Coronary artery (tissue), 2 donors: ENCODE measurements at places on chromosomes 3 and 15.

GRCh38 chr3:149487598-149488197, 13.2 kb downstream of the TM4SF4 start:
- DNase-seq, result no peak

- DNase-seq, result no peak
Observed at GRCh38 chr3:66823009-66823397, 175.1 kb upstream of the KBTBD8 start.

DNA sequence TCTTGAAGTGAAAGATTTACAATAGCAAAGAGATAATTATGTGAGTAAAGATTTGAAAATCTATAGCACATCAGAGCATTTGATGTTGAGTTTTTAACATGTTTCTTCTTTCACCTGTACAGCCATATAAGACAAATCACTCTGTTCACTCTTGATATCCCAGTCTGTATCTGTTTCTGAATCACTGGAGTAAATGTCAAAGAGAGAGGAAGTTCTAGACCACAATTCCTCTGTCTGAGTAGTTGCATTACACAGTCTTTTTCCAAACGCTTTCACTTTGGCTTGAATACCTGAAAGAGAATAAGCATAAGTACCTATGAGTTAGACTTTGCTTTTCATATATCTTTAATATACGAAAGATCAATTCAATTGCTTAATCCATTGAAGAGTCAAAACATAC, 9.9 kb downstream of the THAP10 start:
- DNase-seq, result no peak

DNA sequence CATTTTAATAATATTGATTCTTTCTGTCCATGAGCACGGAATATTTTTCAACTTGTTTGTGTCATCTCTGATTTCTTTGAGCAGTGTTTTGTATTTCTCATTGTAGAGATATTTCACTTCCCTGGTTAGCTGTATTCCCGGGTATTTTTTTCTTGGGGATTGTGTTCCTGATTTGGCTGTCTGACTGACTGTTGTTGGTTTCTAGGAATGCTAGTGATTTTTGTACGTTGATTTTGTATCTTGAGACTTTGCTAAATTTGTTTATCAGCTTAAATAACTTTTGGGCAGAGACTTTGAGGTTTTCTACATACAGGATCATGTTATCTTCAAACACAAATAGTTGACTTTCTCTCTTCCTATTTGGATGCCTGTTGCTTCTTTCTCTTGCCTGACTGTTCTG, 418.8 kb upstream of the ALCAM start:
- no peak for DNase-seq

DNA sequence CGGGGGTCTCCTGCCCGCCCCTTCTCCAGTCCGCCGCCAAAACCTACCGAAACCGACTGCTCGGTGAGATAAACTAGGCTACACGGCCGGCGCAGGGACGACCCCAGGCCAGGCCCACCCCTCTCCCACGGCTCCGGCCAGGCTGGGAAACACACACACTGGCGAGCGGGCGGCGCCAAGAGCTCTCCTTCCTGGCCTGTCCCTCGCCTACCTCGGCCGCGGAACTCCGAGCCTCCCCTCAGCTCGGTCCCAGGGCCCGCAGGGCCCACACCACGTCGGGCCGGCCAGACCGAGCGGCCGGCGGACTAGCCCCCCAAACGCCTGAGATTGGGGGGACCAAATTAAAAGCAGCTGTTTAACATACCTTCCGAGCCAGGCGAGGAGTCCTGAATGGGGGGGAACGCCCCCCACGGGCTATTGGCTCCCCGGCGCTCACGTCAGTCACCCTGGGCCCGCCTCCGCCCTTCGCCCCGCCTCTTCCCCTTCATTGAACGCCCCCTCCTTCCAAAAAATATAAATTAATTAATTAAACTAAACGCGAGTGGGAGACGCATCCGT, 4.0 kb upstream of the SIN3A start:
- DNase-seq, result peak; percentile 95

GRCh38 chr3:68703066-68703465, 229.3 kb downstream of the TAFA4 start:
- DNase-seq, result no peak

GRCh38 chr3:4943549-4943948, 35.7 kb upstream of the BHLHE40 start:
- DNase-seq, result no peak

GRCh38 chr3:66386011-66386924, 114.6 kb downstream of the LRIG1 start:
- no peak for DNase-seq

DNA sequence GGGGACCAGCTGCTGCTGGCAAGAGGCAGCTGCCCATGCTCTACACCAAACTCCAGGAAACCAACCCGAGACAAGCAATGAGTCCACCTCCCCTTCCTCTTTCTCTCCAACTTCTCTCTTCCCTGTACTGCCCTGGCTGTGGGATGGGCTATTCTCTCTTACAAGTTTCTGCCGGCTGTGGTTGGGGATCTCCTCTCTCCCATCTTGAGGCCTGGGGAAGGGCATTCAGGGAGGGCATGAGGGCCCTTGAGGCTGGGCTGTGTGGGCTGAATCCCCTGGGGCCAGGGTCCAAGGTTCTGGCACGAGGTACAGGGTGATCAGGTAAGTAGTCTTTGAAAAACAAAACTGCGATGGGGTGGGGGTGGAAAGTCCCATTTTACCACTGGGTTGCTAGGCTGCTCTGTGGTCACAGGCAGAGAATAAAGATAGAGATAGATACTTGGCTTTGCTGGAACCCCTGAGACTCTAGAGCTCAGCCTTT, 32.3 kb upstream of the CTSH start:
- no peak for DNase-seq

- no peak for DNase-seq
Observed at GRCh38 chr3:50339485-50340146, 1.0 kb downstream of the RASSF1 start.

DNA sequence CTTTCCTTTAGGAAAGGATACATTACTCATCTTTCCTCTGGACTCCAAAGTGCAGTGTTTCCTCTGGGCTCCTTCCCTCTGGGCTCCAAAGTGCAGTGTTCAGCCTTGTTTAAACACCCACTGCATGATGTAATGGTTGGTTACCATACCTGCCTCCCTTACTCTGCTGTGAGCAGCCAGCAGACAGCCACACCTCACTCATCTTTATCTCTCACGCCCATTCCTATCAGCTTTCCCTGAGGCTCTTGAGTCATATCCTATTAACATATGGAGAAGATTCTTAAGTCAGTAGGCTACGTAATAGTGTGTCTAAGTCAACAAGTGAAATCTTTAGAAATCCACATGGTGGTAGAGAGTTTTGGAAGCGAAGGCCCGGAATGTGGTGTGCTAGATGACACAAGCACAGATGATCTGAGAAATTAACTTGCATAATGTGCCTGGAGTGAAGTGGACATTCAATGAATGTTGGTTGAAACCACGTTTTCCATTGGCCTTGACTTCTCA, 97.2 kb upstream of the CTNNB1 start:
- DNase-seq, result no peak

- no peak for DNase-seq
Observed at GRCh38 chr3:127325629-127325961, 37.7 kb upstream of the PRR20G start.

- DNase-seq, result no peak
Observed at GRCh38 chr3:52678265-52679198, 7.2 kb downstream of the PBRM1 start.

- DNase-seq, result no peak
Observed at GRCh38 chr3:64109438-64109837, 86.1 kb upstream of the PSMD6 start.

DNA sequence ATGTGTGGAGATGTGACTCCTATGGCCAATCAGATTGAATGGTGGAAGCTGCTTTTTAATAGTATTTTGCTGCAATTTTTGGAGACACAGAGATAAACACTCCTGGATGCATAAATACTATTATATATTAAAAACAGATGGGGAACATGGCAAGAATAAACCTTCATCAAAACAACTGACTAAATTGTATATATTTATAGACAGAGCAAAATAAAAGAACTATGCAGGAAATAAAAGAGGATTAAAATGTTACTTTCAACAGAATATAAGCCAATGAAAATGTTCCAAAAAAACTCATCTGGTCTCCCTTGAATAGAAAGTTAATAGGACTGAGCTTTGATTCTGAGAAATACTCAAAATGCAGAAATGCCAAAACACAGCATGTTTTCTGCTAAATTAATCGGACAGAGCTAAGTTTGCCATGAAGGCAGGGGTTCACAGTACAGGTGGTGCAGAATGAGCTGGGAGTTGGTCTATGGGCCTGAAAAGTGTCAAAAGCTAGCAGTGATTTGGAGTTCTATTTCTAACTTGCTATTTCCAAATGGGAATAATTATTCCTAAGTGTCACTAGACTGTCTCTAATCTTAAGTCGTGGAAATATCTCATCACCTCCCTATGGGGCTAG, 227.2 kb downstream of the CNTN3 start:
- DNase-seq, result no peak

GRCh38 chr15:71612869-71613268, 197.5 kb upstream of the NR2E3 start:
- no peak for DNase-seq

DNA sequence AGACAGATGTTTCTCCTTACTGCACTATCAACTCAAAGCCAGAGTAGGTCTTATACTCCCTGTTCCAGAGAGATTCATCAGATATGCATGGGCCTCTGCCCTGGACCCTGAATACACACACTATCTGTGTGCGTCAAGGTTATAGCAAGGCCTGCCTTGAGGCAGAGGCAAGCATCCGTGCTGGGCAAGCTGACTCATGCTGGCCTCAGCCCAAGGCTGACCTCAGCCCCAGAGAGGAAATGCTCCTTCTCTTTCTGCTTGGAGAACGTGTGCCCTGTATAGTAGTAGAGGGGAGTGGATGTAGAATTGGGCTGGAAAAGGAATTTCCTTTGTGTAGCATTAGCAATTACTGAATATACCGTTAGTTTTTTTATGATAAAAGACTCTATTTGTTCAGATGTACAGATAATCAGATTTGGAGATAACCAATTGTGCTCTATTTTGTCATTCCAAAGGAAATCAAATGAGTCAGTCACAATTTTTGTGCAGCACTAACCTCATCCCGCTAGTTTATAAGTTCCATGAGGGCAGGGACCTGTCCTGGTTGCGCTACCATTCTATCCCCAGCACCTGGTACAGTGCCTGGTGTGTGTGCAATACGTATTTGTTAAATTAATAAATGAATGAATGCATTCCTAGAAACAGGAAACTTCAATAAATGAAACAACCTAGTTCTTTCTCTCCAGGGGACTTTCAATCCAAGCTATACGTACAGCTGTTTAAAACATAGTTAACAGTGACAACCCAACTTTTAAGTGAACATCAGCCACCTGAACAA, 13.3 kb upstream of the PAQR9 start:
- no peak for DNase-seq

GRCh38 chr3:99903869-99904268, 86.2 kb downstream of the CMSS1 start:
- DNase-seq, result no peak

DNA sequence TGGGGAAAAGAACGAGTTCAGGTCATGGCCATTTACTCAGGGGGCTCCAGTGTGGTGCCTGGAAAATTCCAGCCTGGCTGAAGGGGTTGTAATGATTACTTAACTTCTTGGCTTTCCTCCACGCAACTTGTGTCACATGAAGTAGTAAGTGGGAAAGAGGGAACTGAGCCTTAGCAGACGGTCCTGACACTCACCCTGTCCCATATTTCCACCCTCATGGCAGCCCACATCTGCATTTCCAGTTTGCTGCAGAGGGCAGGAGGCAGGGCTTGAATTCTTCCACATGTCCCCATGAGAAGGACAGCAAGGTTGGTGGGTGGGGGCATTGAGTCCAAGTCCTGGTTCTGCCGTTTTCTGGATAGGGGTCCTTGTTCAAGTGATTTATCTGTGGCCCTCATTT, 7.8 kb upstream of the CAMP start:
- no peak for DNase-seq

DNA sequence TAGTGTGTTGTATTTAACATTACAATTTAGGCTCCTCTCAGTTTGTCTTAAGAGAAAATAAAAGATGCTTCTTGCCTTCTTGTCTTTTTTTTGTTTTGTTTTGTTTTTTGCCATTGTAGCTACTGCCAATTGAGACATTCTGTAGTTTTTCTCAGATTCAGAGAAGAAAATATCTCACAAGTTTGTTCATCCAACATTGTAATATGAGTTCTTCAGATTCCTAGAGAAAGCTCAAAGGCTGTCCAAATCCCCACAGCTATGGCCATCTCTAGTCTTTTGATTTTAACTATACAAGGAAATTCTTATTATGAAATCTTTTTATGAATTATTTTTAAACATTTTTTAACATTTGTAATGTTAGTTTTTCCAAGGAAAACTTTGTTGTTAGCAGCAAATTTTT, 264.7 kb downstream of the RBMS3 start:
- no peak for DNase-seq

DNA sequence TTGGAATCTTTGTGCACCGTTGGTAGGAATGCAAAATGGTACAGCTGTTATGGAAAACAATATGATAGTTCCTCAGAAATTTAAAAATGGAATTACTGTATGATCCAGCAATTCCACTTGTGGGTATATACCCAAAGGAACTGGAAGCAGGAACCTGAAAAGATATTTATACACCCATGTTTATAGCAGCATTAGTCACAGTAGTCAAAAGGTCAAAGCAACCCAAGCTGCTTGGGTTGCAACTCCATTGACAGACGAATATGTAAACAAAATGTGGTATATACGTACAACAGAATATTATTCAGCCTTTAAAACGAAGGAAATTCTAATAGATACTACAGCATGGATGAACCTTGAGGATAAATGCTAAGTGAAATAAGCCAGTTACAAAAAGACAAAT, 35.0 kb upstream of the CAPN3 start:
- DNase-seq, result no peak

- DNase-seq, result no peak
Observed at GRCh38 chr3:110026421-110026820, 689.1 kb upstream of the DPPA4 start.

GRCh38 chr3:68919000-68919399, 13.3 kb downstream of the TAFA4 start:
- no peak for DNase-seq

GRCh38 chr3:156742401-156742800, 68.0 kb downstream of the TIPARP start:
- no peak for DNase-seq

- no peak for DNase-seq
Observed at GRCh38 chr15:41203395-41203794, 27.2 kb downstream of the EXD1 start.

DNA sequence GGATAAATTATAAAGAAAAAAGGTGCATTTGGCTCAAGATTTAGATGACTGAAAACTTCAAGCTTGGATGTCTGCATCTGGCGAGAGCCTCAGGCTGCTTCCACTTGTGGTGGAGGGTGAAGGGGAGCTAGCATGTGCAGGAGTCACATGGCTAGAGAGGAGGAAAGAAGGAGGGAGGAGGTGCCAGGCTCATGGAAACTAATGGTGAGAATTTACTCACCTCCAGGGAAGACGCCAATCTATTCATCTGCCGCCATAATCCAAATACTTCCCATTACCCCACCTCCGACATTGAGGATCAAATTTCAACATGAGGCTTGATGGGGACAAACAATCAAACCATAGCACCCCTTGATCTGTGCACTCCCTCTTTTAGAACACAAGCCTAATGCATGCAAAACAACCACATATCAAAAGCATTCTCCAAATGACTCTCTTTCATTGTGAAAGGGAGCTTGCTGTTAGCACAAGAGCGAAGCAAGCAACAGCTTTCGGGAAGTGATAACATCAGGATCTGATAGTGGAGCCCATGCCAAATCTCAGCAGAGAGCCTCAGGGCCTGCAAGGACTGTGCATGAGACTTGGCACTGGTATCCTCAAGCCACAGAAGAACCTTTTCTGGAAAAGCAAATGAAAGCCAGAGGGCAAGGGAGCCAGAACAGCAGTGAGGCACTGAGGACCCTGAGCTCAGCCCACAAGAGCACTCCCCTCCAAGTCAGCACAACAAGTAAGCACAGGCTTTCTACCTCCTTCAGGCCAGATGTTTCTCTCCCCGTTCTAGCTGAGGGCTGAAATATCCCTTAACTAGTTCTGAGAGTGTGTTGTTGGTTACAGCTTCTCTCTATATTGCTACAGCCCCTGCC, 50.2 kb upstream of the THBS1 start:
- no peak for DNase-seq
